Activated T-cell treated with anti-CD3 and anti-CD28 coated beads for 4 hours (primary cell): ENCODE measurements at places on chromosomes 5 and 9.

- DNase-seq: no peak
These were observed 593 bp upstream of the ZBTB43 start for GRCh38 chr9:126804198-126804695.

- DNase-seq: no peak
These were observed 160.6 kb downstream of the TAF11L14 start for GRCh38 chr5:17794815-17795214.

DNA sequence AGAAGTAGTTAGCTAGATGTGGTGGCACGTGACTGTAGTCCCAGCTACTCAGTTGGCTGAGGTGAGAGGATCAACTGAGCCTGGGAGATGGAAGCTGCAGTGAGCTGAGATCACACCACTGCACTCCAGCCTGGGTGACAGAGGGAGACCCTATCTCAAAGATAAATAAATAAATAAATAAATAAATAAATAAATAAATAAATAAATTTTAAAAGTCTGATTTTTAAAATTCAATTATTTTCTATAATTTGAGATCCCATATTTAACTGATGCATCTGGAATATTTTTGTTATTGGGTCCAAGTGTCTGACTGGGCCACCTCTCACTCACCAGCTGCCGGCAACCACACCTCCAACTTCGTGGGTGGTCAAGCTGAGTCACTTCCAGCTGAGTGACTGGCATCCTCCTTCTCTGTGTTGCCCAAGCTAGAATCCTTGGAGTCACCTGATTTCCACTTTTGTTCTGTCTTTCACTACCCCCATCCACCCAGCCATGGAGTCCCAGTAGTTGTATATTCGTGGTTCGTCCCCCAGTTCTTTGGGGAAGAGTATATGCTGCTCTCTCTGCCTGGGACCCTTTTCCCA lies 70.9 kb downstream of the EGFLAM start:
- no peak for DNase-seq

GRCh38 chr9:114084282-114085073 lies 6.4 kb upstream of the AMBP start:
- no peak for DNase-seq

GRCh38 chr5:61790678-61791077 lies 458.6 kb downstream of the ZSWIM6 start:
- DNase-seq: no peak

DNA sequence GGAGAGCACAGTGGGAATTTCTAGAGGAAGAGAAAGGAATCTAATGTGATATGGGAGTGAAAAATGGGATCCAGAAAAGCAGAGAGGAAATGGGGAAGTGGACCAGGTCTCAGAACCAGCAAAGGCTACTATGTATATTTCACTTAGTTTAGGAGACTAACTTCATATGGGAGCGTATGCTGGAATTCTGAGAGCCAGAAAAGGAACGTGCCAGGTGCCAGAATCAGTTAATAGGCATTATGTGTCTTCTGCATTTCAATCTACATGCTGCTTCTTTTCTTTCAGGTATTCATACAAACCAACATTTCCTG lies 28.5 kb upstream of the IFNA14 start:
- DNase-seq: no peak

- no peak for DNase-seq
These were observed 163.4 kb upstream of the DMAC1 start for GRCh38 chr9:7963026-7963425.

DNA sequence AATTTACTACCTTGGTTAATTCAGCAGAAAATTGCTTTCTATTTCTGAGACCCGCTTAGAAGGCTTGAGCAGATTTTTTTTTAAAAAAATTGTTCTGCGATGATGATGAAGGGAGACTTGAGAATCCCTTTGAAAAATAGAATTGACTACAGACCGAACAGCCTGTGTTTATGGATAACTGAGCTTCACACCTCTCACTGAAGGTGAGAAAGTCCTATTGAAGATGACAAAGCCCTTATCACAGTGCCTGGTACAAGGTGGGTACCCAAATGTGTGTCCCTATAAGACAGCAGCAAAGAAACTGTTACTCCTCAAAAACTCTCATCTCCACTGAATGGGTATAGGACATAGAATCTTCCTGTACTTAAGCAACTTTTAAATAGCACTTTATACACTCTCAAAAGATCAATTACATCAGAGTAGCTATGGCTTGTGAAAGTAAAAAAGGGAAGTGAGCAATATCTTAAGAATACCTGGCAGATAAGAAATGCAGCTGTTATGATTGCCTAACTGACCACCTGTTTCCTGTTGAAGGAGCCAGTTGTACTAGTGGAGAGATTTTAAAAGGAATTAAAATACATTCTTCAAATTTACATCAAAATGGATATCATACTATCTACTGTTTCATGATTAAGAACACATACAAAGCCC lies 419.7 kb downstream of the CHSY3 start:
- no peak for DNase-seq

- DNase-seq: no peak
These were observed 61.1 kb upstream of the SAP30L start for GRCh38 chr5:154384480-154385235.

- no peak for DNase-seq
These were observed 3.1 kb downstream of the CXXC5 start for GRCh38 chr5:139651043-139651834.

DNA sequence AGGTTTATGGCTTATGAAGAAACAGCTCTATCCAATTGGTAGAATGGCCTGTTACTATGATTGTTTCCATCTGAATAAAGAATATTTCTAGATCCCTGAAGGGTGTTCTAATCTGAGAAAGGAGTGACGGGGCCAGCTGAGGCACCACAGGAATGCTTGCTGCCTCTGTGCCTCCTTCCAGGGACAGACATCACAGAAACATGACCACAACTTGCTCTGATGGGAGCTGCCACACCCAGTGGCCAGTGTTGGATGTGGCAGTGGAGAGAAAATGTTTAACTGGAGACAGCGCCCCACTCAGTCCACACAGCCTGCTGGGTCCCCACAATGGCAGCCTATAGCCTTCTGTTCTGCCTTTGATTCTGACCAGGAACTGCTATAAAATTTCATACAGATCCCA lies 38.6 kb upstream of the TESK1 start:
- DNase-seq: no peak

GRCh38 chr9:134406366-134407120 lies 80.3 kb downstream of the RXRA start:
- no peak for DNase-seq

DNA sequence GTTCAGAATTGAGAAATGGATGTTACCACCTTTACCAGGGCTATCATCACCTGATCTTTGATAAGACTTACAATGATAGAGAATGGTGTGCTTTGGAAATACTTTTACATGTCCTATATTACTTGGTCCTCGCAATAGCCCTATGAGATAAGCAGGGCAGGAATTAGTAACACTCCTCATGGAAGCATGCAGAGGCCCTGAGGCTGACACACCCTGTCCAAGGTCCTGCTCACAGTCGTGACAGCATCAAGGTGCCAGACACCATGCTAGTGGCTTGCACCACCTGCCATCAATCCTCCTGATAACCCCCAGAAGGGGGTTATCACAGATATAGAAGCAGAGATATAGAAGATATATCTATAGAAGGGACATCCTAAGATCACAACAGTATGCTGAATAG lies 216.8 kb upstream of the TBC1D2 start:
- DNase-seq: no peak

GRCh38 chr5:10476878-10477277 lies 35.2 kb downstream of the ROPN1L start:
- DNase-seq: no peak

DNA sequence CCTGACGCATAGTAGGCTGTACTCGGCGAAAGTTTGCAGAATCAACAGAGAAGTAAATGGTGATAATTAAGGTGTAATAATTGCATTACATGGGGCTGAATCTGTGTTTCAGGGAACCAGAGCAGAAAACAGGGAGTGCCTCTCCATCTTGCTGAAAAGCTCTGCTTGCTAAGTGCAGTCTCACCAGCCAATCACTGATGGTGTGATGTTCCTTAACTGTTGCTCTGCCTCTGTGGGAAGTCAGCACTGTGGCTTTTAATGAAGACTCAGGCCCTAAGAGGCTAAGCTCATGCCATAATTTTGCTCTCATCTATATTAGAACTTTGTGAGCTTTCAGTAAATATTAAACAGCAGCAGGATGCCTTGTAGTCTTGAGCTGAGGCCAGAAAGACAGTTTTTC lies 4.5 kb downstream of the PHF24 start:
- no peak for DNase-seq

GRCh38 chr5:7871653-7872052 lies 2.7 kb downstream of the MTRR start:
- DNase-seq: no peak

DNA sequence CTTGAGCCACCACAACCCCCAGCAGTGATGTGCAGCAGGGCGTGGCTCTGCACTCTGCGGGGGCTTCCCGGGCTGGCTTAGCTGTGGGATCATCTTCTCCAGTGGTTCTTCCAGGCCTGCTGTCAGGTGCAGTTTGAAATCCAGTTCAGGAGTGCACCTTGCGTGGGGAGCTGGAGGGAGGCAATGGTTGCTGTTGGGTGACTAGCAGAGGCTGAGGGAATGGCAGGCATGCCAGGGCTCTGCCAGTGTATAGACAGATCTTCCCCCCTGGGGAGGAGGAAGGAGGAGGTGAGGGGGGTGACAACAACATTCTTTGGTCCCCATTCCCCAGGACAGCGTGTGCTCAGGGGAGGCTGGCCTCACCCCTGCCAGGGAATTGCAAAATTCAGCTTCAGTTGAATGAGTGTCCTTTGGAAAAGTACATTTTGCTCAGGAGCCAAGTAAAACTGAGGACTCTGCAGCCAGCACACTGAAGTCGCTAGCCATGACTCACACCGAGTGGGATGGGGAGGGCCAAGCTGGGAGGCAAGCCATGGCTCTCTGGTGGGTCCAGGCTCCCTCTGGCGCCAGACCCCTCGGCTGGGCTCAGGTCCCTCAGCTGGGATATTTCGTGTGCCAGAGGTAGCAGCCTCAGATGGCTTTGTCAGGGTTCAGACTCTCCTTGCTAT lies 35.0 kb downstream of the ERGIC1 start:
- no peak for DNase-seq

- DNase-seq: no peak
These were observed 48.6 kb upstream of the SHB start for GRCh38 chr9:38117651-38118050.
